Caco-2 (cell line): ENCODE measurements at places on chromosomes 6 and 20. TPM values are rescaled to one million over a fixed set of nuclear protein-coding genes. Genes with fewer than 3 reads are reported as not detected.

Gene PHF1
- total RNA-seq = 23.6 and 26.4 TPM in 2 replicates

Gene JPH2
- 10.5 and 11.1 TPM in 2 replicates for total RNA-seq

DNA sequence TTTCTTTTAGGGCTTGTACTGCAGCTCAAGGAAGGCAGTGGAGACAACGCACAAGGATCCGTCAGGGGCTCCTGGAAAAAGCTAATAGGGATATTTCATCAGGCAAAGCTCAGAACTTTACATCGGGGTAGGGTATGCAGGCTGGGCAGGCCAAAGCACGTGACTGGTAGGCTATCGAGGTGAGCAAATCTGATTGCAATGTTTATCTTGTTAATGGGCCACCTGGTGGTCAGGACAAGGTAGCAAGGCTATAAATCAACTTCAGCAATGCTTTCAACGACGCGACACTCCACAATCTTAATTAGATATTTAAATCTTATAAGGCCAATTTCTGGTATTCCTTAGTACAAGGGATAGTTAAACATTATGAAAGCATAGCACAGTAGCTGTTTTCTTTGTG lies 1302.8 kb upstream of the EYS start:
- no peaks in the 10 kb centered on the region for H3K36me3 ChIP-seq
- no peaks in the 10 kb centered on the region for H3K27me3 ChIP-seq
- DNase-seq = peak; percentile 43
- peak overlapping the region; percentile 33 for H3K27ac ChIP-seq

GRCh38 chr6:170243791-170244291 lies 47.0 kb downstream of the DLL1 start:
- no peak for DNase-seq
- H3K27me3 ChIP-seq = no peaks in the 10 kb centered on the region
- H3K36me3 ChIP-seq = no peaks in the 10 kb centered on the region
- no peaks in the 10 kb centered on the region for H3K4me1 ChIP-seq

- H3K4me1 ChIP-seq = no peaks in the 10 kb centered on the region
- no peak overlapping the region for H3K27ac ChIP-seq
- no peak overlapping the region for H3K4me3 ChIP-seq
- H3K36me3 ChIP-seq = no peaks in the 10 kb centered on the region
These were observed 286.8 kb downstream of the HACE1 start for GRCh38 chr6:104572901-104573300.

DNA sequence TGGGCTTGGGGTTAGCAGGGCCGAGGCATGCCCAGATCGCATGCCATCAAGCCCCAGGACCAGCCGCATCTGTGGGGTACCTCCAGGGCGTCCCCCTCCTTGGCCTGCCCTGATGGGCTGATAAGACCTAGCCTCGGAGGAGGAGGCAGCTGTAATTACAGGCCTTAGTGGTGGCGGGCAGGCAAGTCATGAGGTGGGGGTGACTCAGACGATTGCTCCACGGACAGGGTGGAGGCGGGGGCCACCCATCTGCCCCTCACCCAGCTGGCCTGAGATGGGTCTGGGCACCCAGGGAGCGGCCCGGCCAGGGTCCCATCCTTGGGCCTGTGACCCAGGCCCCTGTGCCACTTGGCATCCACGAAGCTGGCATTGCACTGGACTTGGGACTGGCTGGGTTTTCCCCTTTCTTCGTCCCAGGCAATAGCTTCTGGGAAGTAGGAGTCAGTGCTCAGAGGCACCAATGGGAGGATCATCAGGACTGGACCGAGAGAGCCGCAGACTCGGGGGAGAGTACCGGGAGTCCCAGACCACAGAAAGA lies 57.5 kb downstream of the CEBPB start:
- H3K27ac ChIP-seq = peak overlapping the region; percentile 77
- DNase-seq = no peak
- no peaks in the 10 kb centered on the region for H3K27me3 ChIP-seq
- peaks cover 14% of the 10 kb centered on the region for H3K4me1 ChIP-seq

DNA sequence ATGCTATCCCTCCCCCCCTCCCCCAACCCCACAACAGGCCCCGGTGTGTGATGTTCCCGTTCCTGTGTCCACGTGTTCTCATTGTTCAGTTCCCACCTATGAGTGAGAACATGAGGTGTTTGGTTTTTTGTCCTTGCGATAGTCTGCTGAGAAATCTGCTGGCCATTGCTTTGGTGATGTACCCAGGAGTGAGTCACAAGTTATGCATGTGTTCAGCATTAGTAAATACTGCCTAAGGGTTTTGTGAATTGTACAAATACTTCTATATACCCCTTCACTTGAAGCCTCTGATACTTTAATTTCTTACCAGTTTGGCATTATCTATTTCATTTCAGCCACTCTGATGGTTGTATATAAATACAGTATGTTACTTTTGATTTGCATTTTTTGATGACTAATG lies 711.3 kb upstream of the GJE1 start:
- no peaks in the 10 kb centered on the region for H3K36me3 ChIP-seq
- H3K27ac ChIP-seq = no peak overlapping the region
- no peaks in the 10 kb centered on the region for H3K27me3 ChIP-seq
- H3K4me1 ChIP-seq = no peaks in the 10 kb centered on the region
- no peak overlapping the region for H3K4me3 ChIP-seq

- no peak overlapping the region for H3K27ac ChIP-seq
- no peak for DNase-seq
- H3K4me1 ChIP-seq = peaks cover 20% of the 10 kb centered on the region
- no peaks in the 10 kb centered on the region for H3K27me3 ChIP-seq
- no peaks in the 10 kb centered on the region for H3K36me3 ChIP-seq
These were observed 5.5 kb upstream of the CHRNA4 start for GRCh38 chr20:63366390-63367365.

DNA sequence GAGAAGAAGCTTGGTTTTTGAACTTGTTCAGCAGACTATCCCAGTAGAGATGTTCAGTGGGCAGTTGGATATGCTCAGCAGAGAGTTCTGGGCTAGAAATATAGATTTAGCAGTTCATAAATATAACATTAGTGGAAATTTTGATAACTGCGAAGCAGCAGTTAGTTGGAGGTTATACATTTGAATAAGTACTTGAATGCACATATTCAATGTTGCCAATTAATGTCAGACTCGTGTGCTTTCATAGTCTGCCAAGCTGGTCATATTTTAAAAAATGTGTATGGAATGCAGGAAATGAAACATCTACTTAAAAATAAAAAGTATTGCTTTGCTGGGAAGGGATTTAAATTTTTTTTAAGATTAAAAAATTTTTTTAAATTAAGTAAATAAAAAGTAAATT lies 92.5 kb upstream of the E2F3 start:
- no peaks in the 10 kb centered on the region for H3K36me3 ChIP-seq
- DNase-seq = no peak
- H3K4me1 ChIP-seq = no peaks in the 10 kb centered on the region
- no peaks in the 10 kb centered on the region for H3K27me3 ChIP-seq

DNA sequence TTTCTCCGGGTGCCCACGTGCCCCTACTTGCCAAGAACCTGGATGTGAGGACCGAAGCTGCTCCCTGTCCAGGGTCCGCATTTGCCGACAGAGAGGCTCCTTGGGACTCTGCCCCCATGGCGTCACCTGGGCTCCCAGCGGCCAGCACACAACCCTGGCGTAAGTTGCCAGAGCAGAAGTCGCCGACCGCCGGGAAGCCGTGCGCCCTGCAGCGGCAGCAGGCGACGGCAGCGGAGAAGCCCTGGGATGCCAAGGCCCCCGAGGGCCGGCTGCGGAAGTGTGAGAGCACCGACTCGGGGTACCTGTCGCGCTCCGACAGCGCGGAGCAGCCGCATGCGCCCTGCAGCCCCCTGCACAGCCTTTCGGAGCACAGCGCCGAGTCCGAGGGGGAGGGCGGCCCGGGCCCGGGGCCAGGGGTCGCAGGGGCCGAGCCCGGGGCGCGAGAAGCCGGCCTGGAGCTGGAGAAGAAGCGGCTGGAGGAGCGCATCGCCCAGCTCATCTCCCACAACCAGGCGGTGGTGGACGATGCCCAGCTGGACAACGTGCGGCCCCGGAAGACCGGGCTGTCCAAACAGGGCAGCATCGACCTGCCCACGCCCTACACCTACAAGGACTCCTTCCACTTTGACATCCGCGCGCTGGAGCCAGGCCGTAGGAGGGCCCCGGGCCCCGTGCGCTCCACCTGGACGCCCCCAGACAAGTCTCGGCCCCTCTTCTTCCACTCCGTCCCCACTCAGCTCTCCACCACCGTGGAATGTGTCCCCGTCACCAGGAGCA lies 28.3 kb downstream of the ZNF831 start:
- H3K36me3 ChIP-seq = no peaks in the 10 kb centered on the region
- no peak overlapping the region for H3K27ac ChIP-seq
- H3K4me1 ChIP-seq = peaks cover 3% of the 10 kb centered on the region; the same call in 1 of the 2 replicates
- no peak for DNase-seq
- no peak overlapping the region for H3K4me3 ChIP-seq
